ENCODE measurements at places on chromosomes 2 and 18.
A peak's percentile ranks its signal among the peaks of the same experiment; 100 is the strongest.

DNA sequence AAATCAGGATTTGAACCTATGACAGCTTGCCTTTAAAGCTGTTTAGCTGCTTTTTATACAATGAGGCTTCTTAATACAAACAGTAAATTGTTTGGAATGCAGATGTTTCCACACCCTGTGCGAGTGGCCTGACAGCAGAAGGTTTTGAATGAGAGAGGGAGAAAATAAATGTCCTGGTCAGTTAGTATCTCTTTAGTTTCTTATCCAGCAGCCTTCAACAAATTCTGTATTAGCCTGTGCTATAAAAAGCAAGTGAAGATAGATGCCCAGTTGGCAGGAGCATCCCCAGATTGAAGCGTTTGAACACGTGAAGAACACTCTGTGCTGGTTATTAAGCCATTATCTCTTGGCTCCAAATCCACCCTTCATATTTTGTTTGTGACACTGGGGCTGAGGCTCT, 70.6 kb downstream of the CERS6 start:
- no peak for DNase-seq

DNA sequence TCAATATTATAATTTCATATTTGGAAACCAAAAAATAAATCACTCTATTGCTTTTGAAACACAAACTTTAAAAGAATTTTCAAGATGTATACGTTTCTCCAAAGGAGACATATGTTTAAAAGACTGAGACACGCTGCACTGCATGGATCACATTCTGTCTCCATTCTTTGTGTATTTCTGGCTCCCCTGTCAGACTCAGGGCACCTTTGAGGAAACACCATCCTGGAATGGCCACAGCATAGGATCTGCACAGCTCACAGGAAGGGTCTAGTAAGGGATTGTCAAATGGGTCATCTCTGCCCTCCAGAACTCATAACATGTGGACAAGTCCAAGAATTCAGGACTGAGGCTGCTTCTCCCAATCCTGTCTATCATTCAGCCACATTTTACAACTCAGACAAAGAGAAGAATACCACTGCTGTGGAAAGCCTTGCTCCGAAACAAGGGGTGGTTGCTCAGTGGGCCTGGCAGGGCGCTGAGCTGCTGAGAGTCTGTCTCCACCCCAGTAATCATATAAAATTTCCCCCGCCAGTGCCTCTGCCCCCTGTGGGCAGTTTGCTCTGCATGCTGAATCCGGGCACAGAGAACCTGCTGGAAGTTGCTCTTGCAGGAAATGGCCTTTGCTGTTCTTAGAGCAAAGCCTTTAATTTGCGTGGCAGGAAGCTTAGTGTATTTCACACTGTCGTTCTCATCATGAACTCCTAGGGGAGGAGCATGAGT, 85.3 kb upstream of the KLHL29 start:
- no peak for DNase-seq

GRCh38 chr18:57801761-57802212, 1.3 kb downstream of the ATP8B1 start:
- no peak for DNase-seq

DNA sequence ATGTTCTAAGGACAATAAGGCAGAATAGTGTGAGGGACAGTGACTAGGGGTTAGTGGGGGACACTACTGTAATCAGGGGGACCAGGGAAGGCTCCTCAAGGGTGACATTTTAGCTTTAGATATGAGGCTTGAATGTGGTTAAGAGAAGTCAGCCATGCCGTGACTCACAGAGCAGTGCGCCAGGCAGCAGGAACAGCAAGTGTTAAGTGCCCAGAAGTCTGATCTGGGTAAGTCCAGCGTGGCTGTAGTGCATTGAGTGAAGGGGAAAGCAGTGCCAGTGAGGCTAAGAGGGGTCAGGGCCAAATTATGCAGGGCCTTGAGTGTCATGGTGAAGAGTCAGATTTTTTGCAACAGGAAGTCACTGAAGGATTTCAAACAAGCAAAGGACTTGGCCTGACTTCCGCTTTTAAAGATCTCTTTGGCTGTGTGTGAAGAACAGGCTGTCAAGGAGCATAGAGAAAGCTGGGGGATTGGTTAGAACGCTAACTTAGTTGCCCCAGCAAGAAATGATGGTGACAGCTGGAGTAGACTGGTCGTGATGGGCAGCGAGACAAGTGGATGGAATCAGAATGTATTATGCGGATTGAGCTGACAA, 151.5 kb downstream of the MSH2 start:
- DNase-seq: no peak

- no peak for DNase-seq
Observed at GRCh38 chr2:74441170-74441689, 507 bp downstream of the RTKN start.

DNA sequence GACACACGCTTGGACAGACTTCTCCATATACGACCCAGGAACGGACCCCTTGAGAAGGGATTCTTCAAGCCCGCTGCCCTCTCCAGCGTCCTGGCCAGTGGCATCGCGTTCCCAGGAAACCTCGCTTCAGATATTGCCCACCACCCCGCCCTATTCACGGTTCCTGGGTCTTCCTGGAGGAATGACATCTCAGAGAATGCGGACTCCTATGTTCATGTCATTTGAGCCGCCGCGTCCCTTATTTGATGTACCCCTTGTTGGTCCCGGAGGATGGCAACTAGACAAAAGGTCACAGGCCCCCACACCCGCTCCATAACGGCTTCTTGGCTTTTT, 588 bp upstream of the CCDC93 start:
- DNase-seq: peak; percentile 40

GRCh38 chr2:194867328-194867727, 789.7 kb upstream of the SLC39A10 start:
- peak; percentile 80 for DNase-seq

DNA sequence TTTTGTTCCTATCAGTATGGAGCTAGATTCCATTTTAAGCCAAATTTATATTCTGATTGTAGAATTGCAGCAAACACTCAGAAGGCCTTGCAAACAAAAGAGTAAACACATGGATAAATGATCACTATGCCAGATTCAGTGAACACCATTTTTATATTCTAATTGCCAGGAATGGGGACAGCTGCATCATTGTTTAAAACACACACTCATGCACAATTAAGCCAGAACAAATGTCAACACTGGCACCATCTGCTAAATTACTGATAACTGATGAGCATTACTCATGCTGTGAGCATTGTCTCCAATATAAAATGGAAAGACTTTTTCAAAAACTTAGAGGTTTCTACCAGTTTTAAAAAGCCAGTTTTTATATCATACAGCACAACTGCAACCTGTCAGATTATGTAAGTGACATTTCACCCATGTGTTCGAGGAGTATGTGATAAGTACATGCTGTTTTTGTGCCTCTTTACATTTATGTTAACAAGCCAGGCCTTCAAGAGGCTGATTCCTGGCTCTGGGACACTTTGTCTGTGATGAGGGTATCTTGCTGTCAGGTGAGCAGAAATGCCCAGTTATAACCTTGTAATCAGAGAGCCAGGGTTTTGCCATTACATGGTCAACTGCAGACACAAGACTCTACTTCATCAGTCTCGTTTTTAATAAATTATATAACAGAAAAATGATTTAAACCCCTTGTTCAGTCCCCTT, 4.4 kb upstream of the ST8SIA5 start:
- DNase-seq: peak; percentile 43

- DNase-seq: no peak
Observed at GRCh38 chr2:88500691-88501090, 48.2 kb upstream of the FOXI3 start.

- DNase-seq: no peak
Observed at GRCh38 chr2:121902616-121903015, 147.2 kb downstream of the TSN start.

DNA sequence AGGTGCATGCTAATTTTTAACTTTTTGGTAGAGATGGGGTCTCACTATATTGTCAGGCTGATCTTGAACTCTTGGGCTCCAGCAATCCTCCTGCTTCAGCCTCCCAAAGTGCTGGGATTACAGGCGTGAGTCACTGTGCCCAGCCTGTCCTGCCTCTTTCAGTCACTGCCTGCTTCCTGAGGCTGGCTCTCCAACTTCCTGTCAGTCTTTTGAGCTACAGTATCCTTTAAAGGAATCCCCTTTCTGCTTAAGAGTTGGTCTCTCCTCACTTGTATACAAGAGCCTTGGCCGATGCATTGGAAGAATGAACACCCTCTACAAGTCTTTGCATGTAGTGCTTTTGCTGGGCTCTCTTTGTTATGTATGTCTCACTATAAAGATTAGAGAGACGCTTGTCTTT, 88.4 kb upstream of the SMAD2 start:
- DNase-seq: no peak

DNA sequence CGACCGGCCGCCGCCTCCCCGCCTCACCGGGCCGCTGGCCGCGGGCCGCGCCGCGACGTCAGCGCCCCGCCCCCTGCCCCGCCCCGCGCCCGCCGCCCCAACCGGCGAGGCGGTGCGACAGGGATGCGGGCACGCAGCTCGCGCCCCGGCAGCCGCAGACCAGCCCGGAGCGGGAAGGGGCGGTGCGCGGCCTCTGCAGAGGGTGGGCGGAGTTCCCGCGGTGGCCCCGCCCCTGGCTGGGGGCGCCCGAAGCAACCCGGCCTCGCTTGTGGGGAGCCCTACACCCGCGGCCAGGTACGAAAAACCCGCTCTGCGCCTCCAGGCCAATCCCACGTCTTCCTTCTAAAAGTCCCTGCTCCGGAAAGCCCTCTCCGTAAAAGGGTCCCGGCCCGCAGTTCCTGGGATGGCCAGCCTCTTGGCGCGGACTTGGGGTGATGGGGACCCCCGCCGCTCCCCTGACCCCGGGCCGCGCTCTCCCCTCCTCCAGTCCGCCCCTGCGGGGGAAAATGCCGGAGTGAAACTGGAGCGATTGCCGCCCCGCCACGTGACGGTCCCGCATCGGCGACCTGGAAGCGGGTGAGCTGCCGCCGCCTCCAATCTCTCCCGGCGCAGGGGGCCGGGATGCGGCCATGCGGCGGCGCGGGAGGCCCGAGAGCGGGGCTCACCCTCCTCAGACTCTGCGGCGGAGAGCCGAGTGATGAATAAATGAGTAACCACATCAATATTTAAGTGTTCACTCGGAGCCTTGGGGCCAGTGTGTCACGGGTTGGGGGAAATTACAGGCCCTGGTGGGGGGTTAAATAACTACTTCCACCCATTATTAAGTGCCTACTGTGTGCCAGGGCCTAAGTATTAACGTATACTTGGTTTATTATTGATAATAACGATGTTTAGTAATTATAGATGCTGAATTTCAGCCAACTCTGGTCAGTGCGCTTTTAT, at the start of gene RAB11FIP5:
Gene RAB11FIP5 (minus strand): TSS at position 36 of the 942 bp plus-strand sequence. CDS start 171 bp downstream, outside the sequence.
- peak; percentile 74 for DNase-seq

GRCh38 chr2:182186132-182186735, 200.6 kb downstream of the PPP1R1C start:
- peak; percentile 95 for DNase-seq

- no peak for DNase-seq
Observed at GRCh38 chr2:198277181-198277580, 472.8 kb downstream of the PLCL1 start.

- DNase-seq: peak; percentile 34
Observed at GRCh38 chr2:70558195-70558808, 4.7 kb upstream of the TGFA start.

GRCh38 chr2:100853909-100854810, 34.2 kb downstream of the NPAS2 start:
- no peak for DNase-seq

DNA sequence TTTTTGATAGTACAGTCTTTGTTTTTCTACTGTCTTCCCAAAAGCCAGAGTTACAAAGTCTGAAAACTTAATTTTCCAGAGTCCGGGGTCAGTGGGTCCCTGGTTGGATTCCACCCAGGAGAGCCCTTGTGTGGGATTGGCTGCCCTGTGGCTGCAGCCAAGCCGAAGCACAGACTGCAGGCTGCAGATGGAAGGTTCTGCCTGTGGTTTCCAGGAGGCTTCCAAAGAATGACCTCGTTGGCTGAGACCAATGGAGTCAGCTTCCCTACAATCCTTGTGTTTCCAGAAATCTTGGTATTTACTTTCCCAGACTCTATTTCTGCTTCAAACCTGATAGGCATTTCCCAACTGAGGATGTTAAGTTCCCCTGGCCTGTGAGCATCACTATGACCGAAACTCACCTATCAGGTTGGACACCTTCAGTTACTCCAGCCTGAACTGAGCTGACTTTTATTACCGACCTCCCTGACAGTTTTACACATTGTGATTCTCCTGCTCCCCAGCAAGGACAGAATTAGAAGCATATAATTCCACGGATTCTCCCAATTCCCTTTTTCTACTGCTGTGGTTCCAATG, 117.5 kb upstream of the CCDC68 start:
- DNase-seq: no peak

GRCh38 chr18:35971661-35972196, 750 bp upstream of the RMP24 start:
- peak; percentile 97 for DNase-seq

DNA sequence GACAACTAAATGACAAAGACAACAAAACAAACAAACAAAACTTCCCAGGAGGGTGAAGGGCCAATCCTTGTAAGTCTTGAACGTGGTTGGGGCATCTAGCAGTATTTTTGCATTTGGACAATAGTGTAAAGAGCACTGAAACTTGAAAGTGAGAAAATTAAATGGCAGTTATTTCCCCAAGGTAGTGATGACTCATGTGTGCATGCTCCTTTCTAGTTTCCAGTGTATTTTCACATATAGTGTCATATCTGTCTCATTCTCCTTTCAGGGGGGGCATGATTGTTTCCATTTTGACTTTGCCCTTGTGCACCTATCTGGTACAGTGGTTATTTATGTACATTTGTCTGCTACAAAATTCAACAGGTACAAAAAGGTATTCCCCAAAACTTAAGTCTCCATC, 39.5 kb downstream of the CERS6 start:
- DNase-seq: no peak

GRCh38 chr2:15893689-15894480, 46.5 kb upstream of the MYCN start:
- DNase-seq: no peak

- DNase-seq: no peak
Observed at GRCh38 chr2:174477759-174478158, 9.1 kb downstream of the GPR155 start.
